ENCODE measurements at places on chromosomes 16 and 17. TPM values are rescaled to one million over a fixed set of nuclear protein-coding genes. Genes with fewer than 3 reads are reported as not detected.
A peak's percentile ranks its signal among the peaks of the same experiment; 100 is the strongest.

DNA sequence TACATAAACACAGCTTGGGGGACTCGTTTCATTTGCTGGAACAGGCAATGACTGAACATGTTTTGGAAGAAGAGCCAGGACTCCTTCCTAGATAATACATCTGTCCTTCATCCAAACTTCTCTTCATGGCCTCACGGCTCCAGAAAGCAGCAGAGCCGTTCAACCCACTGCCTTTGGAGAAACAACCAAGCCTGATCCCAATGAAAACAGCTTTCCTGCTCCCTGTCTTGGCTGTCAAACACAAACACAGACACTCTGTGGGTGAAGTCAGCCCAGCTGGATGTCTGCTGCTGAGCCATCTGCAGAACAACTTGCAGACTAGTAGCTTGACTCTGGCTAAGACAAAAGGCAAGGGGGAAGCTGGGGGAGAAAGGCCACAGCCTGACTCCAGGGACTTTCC lies 345.1 kb upstream of the PSMD7 start:
- DNase-seq: no peak

GRCh38 chr17:80270836-80271235 lies 10.2 kb downstream of the RNF213 start:
- DNase-seq: no peak

GRCh38 chr17:8674344-8675305 lies 44.1 kb upstream of the MYH10 start:
- DNase-seq: no peak

DNA sequence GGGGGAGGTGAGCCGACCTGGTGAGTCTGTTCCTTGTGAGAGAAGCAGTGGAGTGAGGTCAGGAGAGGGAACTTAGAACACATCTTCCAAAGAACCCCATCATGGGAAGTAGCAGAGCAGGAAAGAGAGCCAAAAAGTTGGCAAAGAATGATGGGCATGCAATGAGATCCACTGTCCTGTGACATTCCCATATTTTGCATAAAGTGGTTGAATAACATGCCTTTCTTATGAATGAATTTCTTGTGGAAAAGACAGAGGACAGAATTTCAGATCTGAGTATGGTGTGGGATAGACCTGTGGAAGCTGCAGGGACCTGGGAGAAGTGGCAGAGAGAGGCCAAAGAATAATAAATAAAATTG lies 41.3 kb downstream of the TMEM100 start:
- DNase-seq: no peak

- DNase-seq: no peak
Measured at GRCh38 chr16:31861455-31861854, 12.2 kb upstream of the ZNF267 start.

GRCh38 chr17:56665864-56666263 lies 72.4 kb downstream of the NOG start:
- DNase-seq: no peak

GRCh38 chr16:69741519-69741918 lies 13.2 kb downstream of the NOB1 start:
- DNase-seq: no peak

DNA sequence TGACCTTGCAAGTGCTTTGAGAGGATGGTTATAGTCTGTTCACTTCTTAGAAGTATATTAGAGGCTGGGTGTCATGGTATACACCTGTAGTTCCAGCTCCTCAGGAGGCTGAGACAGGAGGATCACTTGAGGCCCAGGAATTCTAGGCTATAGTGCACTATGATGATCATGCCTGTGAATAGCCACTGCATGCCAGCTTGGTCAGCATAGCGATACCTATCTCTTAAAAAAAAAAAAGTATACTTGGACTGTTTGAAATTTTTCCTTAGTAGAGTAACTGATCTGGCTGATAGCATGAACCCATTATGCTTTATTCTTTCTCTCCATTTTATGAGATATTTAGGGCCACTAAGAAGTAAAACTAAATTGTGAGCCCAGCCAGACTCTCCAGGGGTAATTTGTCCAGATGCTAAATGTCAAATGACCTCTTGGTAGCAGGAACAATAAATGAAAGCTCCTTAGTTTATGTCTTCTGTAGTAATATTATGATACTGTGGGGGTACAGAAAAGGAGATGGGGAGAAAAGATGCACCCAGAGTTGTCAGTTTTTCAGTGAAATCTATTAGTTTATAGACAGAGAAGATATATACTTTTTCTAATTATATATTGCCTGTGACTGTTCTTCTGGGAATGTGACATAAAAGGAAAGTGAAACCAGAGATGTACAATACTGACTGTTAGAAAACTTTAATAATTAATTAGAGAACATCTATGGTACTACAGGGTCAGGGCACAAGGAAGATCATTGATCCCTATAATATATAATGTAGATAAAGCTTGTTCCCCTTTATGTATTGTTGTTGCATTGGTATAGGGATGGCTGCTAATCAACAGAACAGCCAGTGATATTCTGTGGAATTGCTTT lies 335.3 kb upstream of the TBX2 start:
- DNase-seq: no peak

DNA sequence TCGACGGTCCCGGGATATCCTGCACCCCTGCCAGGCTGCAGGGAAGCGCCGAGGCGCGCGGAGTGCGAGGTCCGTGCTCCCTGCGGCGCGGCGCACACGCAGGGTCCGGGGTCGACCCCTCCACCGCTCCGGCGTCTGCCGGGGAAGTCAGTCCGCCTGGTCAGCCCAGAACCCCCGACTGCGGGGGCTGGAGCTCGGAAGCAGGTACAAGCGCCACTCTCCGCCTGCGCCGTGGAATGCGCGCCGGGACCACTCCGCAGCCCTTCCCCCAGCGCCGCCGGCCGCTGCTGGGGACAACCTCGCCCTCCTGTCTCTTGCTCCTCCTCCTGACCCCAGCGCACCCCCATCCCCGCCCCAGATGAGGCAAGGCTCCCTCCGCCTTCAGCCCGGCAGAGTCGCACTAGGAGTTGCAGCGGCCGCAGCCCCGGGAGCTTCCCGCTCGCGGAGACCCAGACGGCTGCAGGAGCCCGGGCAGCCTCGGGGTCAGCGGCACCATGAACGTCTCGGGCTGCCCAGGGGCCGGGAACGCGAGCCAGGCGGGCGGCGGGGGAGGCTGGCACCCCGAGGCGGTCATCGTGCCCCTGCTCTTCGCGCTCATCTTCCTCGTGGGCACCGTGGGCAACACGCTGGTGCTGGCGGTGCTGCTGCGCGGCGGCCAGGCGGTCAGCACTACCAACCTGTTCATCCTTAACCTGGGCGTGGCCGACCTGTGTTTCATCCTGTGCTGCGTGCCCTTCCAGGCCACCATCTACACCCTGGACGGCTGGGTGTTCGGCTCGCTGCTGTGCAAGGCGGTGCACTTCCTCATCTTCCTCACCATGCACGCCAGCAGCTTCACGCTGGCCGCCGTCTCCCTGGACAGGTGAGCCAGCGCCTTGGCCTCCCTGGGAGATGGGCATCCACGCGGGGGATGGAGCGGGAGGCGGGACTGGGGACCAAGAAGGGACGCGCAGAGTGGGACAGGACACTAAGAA lies at the start of gene GALR2:
Gene GALR2, plus strand, starts transcription at position 392 of the 974 bp plus-strand sequence. Its CDS starts 103 bp downstream, at position 495.
- DNase-seq: no peak

DNA sequence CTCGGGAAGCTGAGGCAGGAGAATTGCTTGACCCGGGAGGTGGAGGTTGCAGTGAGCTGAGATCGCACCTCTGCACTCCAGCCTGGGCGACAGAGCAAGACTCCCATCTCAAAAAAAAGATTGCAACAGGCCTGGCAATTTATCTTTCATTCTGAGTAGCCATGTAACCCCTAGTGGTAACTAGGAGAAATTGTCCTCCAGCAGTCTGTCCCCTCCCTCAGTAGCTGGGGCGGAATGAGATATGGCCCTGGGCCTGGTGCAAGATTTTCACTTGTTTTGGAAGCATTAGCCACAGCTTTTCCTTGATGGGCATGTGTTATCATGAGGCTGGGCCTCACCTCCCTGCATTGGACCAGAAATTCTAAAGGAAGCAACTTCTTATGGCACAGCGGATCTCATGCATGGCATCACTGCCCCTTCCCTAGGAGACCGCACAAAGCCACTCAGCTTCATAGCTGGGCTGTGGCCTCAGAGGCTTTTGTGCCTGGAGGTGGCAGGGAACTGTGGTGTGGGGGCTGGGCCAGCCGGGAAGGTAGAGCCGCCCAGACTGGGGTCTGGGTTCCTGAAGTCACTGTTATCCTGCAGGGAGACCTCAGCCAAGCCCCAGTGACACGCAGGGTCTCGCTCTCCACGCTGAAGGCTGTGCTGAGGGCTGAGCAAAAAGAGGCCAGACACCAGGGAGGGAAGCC lies 13.4 kb downstream of the NATD1 start:
- no peak for DNase-seq

- DNase-seq: no peak
Measured at GRCh38 chr16:30485818-30486436, 13.4 kb downstream of the ITGAL start.

DNA sequence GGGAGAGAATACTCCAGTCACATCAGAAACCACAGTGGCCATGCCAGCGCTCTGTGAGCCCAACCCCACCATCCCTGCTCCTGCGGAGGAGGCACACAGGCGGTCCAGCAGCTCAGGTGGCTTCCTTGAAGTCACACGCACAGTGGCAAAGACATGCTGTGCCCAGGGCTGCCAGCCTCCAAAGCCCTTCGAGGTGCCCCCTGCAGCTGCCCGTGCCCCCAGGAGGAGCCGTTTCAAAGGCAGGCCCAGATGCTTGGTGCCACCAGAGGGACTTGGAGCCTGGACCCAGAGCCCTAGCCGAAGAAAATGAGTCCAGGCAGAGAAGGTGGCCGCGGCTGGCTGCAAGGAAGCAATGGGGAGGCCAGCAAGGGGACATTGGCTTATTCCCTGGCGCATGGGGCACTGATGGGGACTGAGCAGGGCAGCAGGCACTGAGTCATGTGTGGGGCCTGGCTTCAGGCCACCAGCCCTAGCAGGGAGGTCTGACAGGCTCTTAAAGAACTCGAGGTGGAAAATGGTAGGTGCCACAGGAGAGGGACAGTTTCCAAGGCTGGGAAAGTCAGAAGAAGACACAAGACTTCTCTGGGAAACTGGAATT lies 17.2 kb upstream of the CACNG1 start:
- DNase-seq: no peak

DNA sequence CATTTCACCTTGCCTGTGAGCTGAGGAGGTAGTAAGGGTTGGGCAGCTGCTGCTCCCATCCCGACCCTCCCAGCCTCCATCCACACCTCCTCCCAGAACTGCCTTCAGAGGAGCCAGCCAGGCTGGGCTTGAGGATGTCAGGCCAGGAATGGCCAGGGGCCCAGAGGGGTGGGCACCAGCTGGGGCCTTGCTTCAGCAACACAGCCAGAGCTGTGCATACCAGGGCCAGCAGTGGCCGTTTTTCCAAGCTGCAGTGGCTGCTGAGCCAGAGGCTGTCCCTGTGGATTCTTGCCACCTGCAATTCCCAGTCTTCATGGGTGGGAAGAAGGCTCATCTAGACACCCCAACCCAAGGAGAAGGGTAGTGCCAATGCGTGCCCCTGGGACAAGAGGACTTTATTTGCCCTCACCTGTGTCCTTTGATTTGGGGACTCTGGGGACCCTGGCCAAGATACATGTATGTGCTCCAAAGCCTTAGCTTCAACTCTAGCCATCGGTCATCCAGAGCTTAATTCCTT lies 153.4 kb upstream of the SDK2 start:
- no peak for DNase-seq

GRCh38 chr16:23700509-23700908 lies 12.5 kb downstream of the ERN2 start:
- DNase-seq: no peak

DNA sequence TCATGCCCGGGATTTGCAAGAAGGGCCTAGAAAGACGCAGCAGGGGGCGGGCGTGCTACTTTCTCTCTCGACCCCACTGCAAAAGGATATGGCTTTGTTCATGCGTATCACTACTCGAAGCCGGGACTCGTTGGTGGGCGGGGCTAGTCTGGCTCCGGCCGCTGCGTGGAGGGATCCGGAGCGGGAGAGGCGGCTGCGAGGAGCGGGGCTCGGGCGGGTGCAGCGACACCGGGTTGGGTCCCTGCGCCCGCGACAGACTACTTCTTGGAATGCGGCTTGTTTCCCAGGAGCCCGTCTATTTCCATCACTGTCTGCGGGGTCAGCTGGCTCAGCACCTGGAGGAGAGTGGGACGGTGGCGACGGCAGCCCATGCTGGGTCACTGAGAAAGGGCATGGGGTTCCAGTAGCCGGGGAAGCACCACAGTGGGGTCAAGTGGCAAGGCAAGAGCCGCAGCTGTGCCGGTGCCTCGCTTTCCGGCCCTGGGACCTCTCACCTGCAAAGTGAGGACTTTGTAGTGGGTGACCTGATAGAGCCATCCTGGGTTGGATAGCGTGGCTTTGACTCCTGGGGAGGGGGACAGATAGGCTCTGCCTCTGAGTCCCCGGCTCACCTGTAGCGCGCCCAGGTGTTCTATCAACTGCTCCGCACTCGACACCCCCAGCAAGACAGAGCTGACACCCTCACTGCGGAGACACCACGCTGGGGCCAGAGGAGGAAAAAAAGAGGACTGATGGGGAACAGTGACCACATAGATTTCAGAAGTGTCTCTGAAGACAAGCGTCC lies 6.6 kb downstream of the KCNAB3 start:
- peak; percentile 83 for DNase-seq

DNA sequence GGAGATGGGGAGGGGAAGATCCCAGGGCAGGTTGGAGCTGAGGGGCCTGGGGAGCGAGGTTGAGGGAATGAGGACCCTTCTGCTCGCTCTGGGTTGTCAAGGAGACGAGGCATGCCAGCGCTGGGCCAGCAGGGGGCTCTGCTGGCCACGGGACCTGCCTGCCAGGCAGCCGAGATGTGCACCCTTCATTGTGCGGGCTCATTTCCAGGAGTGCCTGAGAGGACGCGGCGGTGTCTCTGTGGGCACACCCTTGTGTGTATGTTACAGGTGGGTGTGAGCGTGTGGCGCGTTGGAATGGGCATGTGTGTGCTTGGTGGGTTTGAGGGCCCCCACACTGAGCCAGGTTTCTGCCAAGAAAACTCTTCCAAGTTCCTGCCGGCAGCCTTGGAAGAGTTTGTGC lies 15.9 kb downstream of the ARHGAP23 start:
- DNase-seq: no peak

GRCh38 chr17:17067257-17067656 lies 25.0 kb downstream of the MPRIP start:
- no peak for DNase-seq

- DNase-seq: no peak
Measured at GRCh38 chr17:72795941-72796340, 296.5 kb downstream of the SLC39A11 start.

GRCh38 chr17:58247511-58248363 lies 9.4 kb downstream of the LPO start:
- DNase-seq: no peak

MBTD1 gene
- 37.6 TPM for polyA plus RNA-seq

RMI2 gene
- 22.0 TPM for polyA plus RNA-seq

NOTUM gene
- polyA plus RNA-seq: 2.2 TPM

ARHGDIG gene
- polyA plus RNA-seq: 4.6 TPM

NT5C gene
- 51.9 TPM for polyA plus RNA-seq

GINS2 gene
- polyA plus RNA-seq: 16.2 TPM

MT1E gene
- polyA plus RNA-seq: 50.1 TPM

SYT17 gene
- polyA plus RNA-seq: 9.8 TPM

MYLK3 gene
- polyA plus RNA-seq: 0.14 TPM

ZNF629 gene
- 27.3 TPM for polyA plus RNA-seq

OR1F1 gene
- polyA plus RNA-seq: not detected

TP53I13 gene
- polyA plus RNA-seq: 27.1 TPM

ZNF385C gene
- 5.2 TPM for polyA plus RNA-seq

TMEM98 gene
- 216 TPM for polyA plus RNA-seq

Data from left renal pelvis (tissue), 4 donors.